ENCODE measurements at places on chromosomes 1 and 21.

DNA sequence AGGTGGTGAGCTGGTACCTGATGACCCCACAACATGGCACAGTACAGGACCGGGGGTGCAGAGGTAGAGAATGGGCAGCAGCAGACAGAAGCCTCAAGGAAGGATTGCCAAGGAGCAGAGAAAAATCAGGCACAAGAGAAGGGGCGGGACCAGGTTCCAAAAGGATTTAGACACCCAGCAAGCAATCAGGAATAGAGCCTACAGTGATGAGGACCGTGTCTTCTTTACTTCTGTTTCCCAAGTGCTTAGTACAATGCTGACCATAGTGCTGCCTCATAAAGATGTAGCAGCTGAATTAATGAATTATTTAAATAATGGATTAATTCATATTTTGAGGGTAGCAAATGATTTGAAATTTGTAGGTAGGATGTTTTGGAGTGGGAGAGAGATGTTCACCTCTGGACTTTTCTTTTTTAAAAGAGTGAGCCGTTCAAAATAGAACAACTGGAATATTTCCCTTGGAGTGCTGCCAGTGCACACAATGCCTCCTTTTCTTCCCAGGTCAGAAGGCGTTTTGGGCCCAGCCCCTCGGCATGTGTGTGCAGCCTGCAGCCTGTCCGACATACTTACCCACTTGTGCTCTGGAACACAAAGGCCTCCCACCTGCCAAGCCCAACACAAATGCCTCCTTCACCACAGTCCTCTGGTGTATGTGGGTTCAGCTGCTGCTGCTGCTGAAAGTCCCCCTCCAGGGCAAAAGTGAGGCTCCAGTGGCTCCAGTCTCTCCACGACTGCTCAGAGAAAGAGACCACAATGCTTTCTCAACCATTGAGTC lies 19.6 kb downstream of the KANK4 start:
- no peak for DNase-seq

GRCh38 chr1:116686723-116687352 lies 19.3 kb upstream of the IGSF3 start:
- DNase-seq, result peak; percentile 5

- no peak for DNase-seq
These were observed 102.0 kb downstream of the LHX9 start for GRCh38 chr1:198019126-198019525.

- DNase-seq, result no peak
These were observed 295.2 kb downstream of the HLX start for GRCh38 chr1:221174330-221174993.

GRCh38 chr1:208272311-208272710 lies 28.1 kb upstream of the PLXNA2 start:
- DNase-seq, result no peak

DNA sequence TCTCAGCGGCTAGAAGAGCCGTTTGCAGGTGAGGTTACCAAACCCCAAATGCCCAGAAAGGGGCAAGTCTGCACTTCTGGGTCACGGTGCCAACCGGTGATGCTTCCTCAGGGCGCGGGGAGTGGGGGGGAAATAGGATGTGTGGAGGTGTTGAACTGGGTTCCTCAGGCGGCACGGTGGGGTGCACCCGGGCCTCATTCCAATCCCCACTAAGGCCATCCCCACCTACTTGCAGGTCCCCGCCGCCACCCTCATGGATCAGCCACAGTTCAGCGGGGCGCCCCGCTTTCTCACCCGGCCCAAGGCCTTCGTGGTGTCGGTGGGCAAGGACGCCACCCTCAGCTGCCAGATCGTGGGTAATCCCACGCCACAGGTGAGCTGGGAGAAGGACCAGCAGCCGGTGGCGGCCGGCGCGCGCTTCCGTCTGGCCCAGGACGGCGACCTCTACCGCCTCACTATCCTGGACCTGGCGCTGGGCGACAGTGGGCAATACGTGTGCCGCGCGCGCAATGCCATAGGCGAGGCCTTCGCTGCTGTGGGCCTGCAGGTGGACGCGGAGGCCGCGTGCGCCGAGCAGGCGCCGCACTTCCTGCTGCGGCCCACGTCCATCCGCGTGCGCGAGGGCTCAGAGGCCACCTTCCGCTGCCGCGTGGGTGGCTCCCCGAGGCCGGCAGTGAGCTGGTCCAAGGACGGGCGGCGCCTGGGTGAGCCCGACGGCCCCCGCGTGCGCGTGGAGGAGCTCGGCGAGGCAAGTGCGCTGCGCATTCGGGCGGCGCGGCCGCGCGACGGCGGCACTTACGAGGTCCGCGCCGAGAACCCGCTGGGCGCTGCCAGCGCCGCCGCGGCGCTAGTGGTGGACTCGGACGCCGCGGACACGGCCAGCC lies 3.9 kb downstream of the OBSCN start:
- DNase-seq, result no peak

- no peak for DNase-seq
These were observed 30.7 kb upstream of the IL20 start for GRCh38 chr1:206834711-206835110.

GRCh38 chr1:83670909-83671565 lies 327.9 kb downstream of the TTLL7 start:
- DNase-seq, result no peak

- no peak for DNase-seq
These were observed 774.8 kb upstream of the ADAMTS5 start for GRCh38 chr21:27741736-27742135.

GRCh38 chr1:168803806-168804510 lies 75.0 kb upstream of the DPT start:
- no peak for DNase-seq

- peak; percentile 27 for DNase-seq
These were observed 6.2 kb downstream of the CCDC17 start for GRCh38 chr1:45617618-45618017.

GRCh38 chr1:177937931-177938330 lies 31.9 kb downstream of the SEC16B start:
- peak; percentile 84 for DNase-seq

- DNase-seq, result peak; percentile 33
These were observed 22.1 kb upstream of the NEXN start for GRCh38 chr1:77866296-77866695.

DNA sequence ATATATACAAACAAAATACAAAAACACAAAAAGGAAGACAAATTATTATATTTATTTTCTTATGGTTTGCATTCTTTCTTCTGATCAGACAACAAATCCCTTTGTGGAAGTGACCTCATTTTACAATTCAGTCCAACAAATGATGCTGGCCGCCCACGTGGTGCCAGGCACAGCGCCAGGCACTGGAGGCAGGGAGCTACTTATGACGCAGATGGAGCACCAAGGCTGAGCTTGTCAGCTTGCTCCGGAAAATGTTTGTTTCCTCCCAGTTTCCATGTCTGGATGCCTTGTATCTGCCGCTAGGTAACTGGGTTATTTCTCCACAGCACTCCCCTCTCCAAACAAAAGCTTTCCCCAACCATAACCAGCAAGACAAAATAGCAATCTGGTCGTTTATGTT lies 30.7 kb upstream of the CD34 start:
- DNase-seq, result peak; percentile 25

DNA sequence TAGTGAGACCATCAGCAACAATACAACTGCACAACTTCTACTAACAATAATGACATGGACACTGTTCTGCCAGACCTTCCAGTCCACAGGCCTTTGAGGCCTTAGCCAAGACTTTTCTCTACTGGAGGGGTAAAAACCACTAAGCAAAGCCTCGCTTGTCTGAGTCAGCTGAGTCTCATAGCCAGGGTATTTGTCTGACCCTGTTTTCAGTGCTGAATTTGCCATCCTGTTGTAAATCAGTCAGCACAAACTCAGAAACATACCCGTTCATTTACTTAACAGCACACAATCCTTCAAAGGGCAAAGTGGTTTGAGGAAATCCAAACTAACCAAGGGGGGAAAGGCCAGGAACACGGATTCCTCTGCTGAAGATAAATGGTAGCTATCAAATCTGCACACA lies 537.8 kb downstream of the SMYD3 start:
- DNase-seq, result peak; percentile 82

DNA sequence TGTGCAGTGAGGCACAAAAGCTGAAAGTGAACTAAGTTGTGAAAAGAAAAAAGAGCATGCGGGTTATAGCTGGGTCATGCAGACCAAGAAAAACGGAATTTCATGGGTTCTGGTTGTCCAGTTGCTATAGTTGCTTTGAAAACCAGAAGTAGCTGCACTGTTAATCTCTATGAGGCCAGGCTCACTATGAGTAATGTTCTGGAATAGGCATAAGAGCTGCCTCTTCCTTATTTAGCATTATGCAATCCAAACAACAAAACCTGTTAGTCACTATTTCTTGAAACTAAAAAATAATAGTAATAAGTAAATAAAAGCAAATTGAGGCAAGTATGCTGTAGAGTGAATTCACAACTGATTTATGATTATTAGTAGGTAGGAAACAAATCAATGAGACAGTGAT lies 1383.7 kb downstream of the MRPL39 start:
- DNase-seq, result no peak

- peak; percentile 56 for DNase-seq
These were observed 27.3 kb downstream of the F11R start for GRCh38 chr1:160993544-160994193.

- DNase-seq, result peak; percentile 8
These were observed 120.7 kb downstream of the CRB1 start for GRCh38 chr1:197388801-197389200.

DNA sequence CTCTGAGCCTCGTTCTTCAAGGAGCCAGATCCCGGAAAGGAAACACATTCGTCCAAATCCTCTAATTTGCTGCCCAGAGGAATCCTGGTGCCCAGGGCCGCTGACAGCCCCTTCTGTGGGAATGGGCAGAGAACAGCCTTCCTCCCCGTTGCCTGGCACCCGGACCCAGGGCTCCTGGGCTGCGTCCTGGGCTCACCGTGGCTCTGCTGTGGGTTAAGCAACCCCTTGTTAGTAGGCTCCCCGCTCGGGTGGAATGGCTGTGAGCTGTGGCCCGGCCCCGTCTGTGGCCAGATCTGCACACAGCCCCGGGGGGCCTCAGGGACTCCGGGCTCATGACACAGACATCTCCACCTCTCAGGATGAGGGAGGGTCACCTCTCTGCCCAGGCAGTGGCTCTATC lies 122.9 kb upstream of the ARHGEF16 start:
- DNase-seq, result no peak

DNA sequence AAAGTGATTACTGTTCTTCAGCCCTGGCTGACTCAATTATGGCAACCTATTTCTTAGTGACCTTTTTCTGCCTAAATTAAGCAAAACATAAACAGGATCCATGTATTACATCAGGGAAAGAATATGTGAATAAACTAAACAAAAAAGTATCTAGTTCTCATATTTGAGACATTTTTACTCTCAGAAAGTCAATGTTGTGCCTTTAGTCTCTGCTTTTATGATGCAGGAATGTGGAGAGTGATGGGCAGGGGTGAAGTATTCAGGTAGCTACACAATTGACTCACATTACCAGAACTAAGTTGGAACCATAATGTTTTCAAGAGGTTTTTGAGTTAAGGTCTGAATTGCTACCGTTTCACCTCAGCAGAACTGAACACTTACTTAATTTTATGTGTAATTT lies 462.7 kb upstream of the CXADR start:
- DNase-seq, result no peak

GRCh38 chr1:87833166-87833565 lies 504.5 kb downstream of the LMO4 start:
- peak; percentile 79 for DNase-seq

DNA sequence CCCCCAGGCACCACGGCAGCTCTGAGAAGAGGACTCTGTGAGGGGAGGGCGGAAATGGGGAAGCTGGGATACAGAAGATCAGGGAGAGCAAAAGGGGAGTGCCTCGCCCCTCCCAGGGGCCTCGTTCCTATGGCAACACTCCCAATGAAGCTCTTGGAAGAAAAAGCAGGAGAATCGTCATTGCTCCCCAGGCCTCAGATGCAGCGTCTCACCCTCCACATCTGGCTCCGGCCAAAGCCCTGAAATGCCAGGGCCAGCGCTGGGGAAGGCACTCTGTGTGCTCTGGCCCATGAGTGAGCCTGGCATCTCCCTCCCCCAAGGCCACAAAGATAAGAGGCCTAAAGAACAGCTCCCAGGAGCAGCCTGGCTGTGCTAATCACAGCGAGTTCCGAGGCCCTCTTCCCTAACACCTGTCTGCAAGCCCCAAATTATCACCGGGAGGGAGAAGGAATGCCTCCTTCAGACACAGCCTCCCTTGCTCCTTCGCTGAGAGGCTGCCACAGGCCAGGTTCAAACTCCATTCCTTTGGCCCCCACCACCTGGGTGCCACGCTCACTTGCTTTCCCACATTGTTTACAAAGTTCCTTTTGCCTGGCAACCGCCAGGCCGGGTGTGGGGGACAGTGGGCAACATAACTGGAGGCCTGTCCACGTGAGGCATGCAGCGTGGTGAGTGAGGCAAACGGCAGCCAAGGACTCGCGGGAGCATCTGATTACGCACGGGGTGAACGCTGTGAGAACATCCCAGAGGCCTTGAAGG lies 27.8 kb downstream of the ECE1 start:
- peak; percentile 96 for DNase-seq

- DNase-seq, result no peak
These were observed 61.0 kb downstream of the IER5 start for GRCh38 chr1:181149326-181150125.

DNA sequence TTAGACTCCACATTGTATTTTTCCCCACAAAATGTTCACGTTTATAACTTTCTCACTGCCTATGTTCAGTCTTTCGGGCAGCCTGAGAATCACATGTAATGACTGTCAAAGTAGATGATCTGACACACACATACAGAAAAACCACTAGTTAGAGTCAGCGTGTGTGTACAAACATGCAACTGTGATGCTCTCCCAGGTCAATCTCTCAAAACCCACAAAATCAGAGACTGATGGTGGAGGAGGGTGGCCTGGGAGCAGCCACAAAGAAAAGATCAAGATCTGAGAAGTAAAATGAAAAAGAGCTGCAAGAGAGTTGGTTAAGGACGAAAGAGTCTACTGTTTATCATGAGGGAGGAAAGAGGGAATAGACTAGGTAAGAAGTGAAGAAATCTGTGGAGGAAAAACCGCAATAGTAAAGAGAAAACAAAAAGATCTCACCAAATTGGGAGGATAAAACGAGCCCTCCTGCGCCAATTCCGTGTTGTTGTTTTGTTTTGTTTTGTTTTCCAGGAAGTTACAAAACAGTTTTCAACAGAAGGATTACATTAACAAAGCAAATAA lies 2.3 kb downstream of the EGLN1 start:
- no peak for DNase-seq

GRCh38 chr1:69272684-69273083 lies 295.0 kb upstream of the LRRC7 start:
- no peak for DNase-seq

DNA sequence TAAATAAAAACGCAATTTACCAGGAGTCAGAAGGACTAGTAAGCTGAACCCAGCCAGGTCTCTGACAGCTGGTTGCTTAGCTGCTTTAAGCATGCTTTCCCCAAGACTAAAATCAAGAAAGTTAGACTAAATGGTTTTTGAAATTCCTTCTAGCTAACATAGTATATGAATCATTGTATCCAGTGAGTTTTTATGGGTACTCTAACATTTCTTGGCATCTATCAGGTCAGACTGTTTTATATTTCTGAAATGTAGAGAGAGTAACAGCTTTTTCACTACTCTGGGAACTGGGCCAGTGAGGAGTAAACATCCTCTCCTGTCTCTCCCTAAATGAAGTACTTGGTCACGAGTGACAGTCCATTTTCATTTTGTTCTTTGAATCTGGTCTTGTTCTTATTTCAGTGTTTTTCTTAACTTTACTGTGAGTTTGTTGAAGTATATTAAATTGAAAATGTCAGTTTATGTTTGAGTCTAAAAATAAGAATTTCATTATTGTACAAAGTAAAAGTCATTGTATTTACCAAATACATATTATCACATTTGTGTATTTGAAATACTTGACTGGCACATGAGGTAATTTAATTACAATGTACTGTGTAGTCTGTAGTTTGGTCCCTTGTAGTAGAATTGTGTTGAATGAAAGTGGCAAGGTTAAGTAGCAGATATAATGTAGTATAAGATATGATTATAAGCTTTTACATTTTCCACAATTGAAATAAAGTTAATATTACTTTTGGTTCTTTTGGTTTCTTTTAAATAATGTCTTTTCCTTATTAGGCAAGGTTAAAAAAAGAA lies 47.6 kb downstream of the PKN2 start:
- peak; percentile 64 for DNase-seq

Measured in brain microvascular endothelial cell (primary cell).